ENCODE measurements at places on chromosomes 3 and 15. TPM values are rescaled to one million over a fixed set of nuclear protein-coding genes. Genes with fewer than 3 reads are reported as not detected.

DNA sequence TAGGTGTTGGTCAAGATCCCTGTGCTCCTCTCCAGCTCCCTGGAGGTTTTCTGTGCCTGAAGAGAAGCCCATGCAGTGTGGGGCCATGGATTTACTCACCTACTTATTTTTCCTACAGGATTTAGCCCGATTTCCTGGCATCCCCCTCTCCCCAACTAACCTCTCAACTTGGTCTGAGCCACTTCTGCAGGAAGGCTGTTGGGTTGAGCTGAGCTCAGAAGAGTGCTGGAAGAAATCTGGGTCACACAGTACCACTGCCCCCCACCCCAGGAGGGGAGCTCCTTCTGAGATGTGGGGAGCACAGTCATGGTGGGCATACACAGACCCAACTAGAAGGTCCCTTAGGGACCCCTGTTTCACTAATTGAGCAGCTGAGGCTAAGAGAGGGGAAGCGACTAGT is 34.4 kb upstream of the SLCO2A1 start:
- H3K4me3 ChIP-seq = no peak overlapping the region
- H3K36me3 ChIP-seq = no peaks in the 10 kb centered on the region
- H3K27ac ChIP-seq = no peak overlapping the region
- H3K4me1 ChIP-seq = no peaks in the 10 kb centered on the region

DNA sequence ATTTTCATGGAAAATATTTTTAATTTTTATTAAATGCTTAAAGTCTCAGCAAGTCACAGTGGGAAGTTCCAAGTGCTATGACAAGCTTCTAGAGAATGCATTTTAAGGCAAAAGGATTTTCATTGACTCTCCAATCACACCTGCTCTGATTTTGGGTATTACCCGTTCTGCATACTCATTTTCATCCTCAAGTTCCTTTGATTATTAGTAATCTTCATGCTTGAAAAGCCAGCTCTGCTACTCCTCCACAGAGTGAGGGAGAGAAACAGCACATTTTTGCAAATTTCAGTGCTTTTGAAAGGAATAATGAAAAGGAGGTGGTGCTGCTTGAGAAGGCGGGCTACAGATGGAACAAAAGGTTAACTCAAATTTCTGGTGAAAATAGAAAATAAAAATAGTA is 450.7 kb downstream of the NSUN3 start:
- no peaks in the 10 kb centered on the region for H3K36me3 ChIP-seq
- H3K27ac ChIP-seq = no peak overlapping the region
- no peaks in the 10 kb centered on the region for H3K27me3 ChIP-seq
- DNase-seq = no peak

DNA sequence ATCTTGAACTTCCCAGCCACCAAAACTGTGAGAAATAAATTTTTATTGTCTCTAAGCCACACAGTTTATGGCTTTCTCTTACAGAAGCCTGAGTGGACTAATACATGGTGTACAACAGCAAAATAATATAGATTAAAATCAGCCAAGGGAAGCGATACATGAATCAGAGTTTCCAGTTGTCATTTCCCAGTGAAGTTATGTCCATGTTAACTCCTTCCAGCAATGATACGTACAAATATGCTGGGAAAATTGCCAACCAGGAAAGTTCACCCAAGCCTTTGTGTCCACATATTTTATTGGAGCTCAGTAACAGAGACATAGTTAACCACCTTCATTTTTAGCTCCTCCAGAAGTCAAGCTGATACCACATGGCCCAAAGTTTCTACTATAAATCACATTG is 280.9 kb upstream of the KCNMB2 start:
- no peaks in the 10 kb centered on the region for H3K4me1 ChIP-seq
- no peak for DNase-seq
- H3K27me3 ChIP-seq = no peaks in the 10 kb centered on the region
- no peak overlapping the region for H3K27ac ChIP-seq
- H3K36me3 ChIP-seq = no peaks in the 10 kb centered on the region
- H3K4me3 ChIP-seq = no peak overlapping the region

Gene P4HTM
- 25.0 TPM for total RNA-seq

DNA sequence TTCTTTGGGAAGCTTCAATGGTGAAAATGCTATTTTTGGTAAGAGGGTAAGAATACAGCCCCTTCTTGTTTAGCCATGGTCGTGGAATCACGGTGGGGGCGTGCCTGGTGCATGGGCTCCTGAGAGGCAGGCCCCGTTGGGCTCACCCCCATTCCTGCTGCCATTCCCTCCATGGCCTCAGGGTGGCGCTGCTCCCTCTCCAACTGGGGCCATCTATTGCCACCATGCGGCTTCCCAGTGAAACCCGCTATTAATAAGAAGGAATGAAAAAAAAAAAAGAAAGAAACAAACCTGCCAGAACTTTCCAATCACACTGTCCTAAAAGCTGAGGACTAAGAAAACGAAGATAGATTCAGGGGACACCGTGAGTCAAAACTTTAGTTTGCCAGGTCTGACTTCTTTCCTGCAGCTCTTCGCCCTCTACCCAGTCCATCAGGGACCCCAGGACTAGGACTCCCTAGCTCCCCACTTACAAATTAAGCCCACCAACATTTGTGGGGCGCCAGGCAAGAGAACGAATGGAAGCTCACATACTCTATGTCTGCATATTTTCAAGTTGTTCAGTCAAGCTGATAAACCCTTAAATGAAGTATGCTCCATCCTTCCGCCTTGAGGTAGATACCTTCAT is 30.6 kb upstream of the ABHD2 start:
- H3K4me3 ChIP-seq = no peak overlapping the region
- no peak overlapping the region for H3K27ac ChIP-seq
- peak; percentile 85 for DNase-seq
- H3K4me1 ChIP-seq = peaks cover 7% of the 10 kb centered on the region
- peaks cover 1% of the 10 kb centered on the region for H3K27me3 ChIP-seq

GRCh38 chr3:196121066-196121465 is 39.2 kb upstream of the TFRC start:
- no peaks in the 10 kb centered on the region for H3K36me3 ChIP-seq
- no peak overlapping the region for H3K27ac ChIP-seq
- H3K4me1 ChIP-seq = peaks cover 18% of the 10 kb centered on the region
- no peak for DNase-seq
- no peak overlapping the region for H3K4me3 ChIP-seq

DNA sequence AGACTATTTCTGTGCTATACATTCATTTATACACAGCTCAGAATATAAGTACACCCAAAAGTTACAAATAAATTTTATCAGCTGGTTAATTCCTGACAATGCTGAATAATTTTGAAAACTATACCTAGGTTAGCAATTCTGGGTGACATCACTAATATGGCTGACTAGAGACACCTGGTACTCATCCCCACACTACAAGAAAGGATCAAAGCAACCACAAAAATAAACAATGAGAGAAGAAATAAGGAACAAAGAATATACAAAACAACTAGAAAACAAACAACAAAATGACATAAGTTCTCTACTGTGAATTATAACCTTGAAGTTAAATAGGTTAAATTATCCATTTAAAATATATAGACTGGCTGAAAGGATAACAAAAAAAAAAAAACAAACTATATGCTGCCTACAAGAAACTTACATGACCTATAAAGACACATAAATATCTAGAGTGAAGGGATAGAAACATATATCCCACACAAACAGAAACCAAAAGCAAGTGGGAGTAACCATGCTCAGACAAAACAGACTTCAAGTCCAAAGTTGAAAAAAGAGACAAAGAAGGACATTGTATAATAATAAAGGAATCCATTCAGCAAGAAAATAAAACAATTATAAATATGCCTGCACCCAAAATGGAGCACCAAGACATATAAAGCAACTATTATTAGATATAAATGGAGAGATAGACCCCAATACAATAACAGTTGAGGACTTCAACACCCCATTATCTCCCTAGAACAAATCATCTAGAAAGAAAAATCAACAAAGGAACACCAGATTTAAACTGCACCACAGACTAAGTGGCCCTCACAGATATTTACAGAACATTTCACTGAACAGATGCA is 57.8 kb downstream of the IMPG2 start:
- H3K27ac ChIP-seq = no peak overlapping the region
- H3K4me1 ChIP-seq = peaks cover 2% of the 10 kb centered on the region
- no peaks in the 10 kb centered on the region for H3K36me3 ChIP-seq
- no peaks in the 10 kb centered on the region for H3K27me3 ChIP-seq

Gene IMP3
- total RNA-seq = 101 TPM

DNA sequence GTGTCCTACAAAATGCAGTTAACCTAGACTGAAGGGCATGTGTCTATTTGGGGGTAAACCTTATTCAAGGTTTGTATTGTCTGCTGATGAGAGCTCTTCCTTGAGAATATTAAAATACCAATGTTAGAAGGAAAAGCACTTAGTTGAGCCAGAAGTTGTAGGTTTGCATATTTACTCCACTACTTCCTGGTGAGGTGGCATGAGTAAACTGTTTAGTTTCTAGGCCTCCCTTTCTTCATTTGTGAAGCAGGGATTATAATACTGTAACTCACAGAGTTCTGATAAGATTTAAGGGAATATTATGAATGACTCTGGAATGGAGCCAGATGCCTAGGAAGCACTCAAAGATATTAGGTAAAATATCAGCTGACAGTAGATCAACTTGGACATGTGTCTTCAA is 46.7 kb downstream of the CD200R1L start:
- no peaks in the 10 kb centered on the region for H3K36me3 ChIP-seq
- no peak overlapping the region for H3K4me3 ChIP-seq
- H3K27me3 ChIP-seq = no peaks in the 10 kb centered on the region
- DNase-seq = no peak
- H3K27ac ChIP-seq = no peak overlapping the region

Gene CHDH
- 0.02 TPM for total RNA-seq

DNA sequence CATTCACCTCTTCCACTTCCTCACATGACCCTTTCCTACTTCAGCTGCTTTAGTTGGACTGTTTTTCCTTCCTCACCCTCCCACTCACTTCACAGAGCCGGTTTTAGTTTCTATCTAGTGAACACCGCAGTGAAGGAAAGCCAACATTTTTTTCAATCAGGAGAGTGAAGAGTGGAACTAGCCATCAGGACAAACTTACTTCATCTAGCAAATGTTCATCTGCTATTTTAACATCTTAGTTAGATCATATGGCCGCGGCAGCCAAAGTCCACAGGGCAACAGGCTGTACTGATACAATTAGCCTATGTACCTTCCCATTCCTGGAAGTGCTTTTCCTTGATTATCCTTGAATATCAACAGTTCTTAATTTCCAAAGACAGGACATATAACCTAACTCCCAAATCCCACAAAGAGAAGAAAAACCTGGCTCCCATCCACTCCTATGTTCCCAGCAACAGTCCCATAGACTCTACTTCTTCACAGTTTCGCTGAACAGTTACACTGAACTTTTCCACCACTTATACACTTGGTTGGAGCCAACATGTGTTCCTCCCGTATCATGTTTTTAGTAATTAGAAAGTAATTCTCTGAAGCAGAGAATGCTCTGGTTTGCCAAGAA is 456.2 kb upstream of the THBS1 start:
- no peak for DNase-seq
- H3K27me3 ChIP-seq = peaks cover 23% of the 10 kb centered on the region
- no peak overlapping the region for H3K27ac ChIP-seq
- H3K36me3 ChIP-seq = no peaks in the 10 kb centered on the region
- peaks cover 16% of the 10 kb centered on the region for H3K4me1 ChIP-seq

Gene FAM107A
- total RNA-seq = not detected

Gene ADGRG7
- 21.2 TPM for total RNA-seq

DNA sequence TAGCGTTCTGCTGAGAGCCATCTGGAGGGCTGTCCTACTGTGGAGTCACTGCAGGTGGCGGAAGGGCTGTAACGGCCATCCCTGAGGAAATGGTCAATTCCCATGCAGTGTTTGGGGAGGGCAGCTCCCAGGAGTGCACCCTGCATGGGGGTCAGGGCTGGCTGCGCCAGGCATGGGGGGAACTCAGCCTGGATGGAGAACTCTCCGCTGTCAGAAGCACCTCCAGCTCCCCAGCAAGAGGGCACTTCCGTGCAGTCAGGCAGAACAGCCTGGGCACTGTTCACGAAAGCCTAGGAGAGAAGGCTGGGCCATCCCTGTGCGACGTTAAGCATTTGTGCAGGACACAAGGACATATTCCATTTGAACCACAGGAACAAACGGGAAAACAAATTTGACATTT is 105.2 kb downstream of the LRIG1 start:
- peaks cover 26% of the 10 kb centered on the region for H3K36me3 ChIP-seq

DNA sequence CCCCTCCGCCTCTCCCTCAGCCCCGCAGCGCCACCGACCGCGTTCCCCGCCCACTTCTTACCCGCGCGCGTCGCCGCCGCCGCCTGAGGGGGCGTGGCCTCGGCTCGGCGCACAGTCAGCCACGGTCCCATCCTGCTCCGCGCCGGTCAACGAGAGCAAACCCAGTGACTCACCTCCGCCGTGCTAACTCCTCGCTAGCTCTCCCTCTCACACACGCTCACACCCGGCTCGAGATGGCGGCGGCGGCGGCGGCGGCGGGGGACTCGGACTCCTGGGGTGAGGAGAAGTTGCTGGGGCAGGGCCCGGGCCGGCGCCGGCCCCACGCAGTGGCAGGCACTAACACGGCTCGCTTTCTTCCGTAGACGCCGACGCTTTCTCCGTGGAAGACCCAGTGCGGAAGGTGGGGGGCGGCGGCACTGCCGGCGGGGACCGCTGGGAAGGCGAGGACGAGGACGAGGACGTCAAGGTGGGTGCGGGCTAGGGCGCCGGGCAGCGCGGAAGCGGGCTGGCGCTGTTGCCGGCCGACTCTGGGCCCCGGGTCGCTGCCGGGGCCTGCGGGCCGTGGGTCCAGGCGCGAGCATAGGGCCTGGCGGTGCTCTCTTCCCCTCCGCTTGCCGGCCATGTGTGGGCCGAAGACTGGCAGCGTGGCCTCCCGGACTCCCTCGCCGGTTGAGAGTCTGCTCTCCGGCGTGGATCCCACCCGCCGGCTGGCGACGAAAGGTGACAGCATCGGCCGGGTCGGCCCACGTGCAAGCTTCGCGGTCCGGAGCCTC is at the start of gene EIF3J:
TSS of gene EIF3J (plus strand) at position 186 of the 773 bp plus-strand sequence. CDS start at position 234, 48 bp downstream.
- H3K27ac ChIP-seq = peak within 1 kb of the TSS; percentile 96
- H3K4me1 ChIP-seq = peaks cover 45% of the 10 kb centered on the region
- peak within 1 kb of the TSS; percentile 87 for H3K4me3 ChIP-seq
- DNase-seq = peak; percentile 95

GRCh38 chr15:38254051-38254883 is 1.6 kb downstream of the SPRED1 start:
- H3K4me3 ChIP-seq = peak overlapping the region; percentile 80
- peaks cover 25% of the 10 kb centered on the region for H3K27me3 ChIP-seq
- no peaks in the 10 kb centered on the region for H3K36me3 ChIP-seq
- DNase-seq = peak; percentile 61
- peaks cover 23% of the 10 kb centered on the region for H3K4me1 ChIP-seq
- no peak overlapping the region for H3K27ac ChIP-seq

Gene SPINK8
- total RNA-seq = not detected

GRCh38 chr3:112115806-112116383 is 17.2 kb downstream of the GCSAM start:
- H3K4me1 ChIP-seq = peaks cover 38% of the 10 kb centered on the region
- peaks cover 2% of the 10 kb centered on the region for H3K36me3 ChIP-seq
- DNase-seq = no peak
- no peaks in the 10 kb centered on the region for H3K27me3 ChIP-seq

- no peaks in the 10 kb centered on the region for H3K36me3 ChIP-seq
- H3K4me1 ChIP-seq = no peaks in the 10 kb centered on the region
- no peak overlapping the region for H3K4me3 ChIP-seq
Measured at GRCh38 chr3:135908225-135908624, 57.3 kb upstream of the PPP2R3A start.
